ENCODE measurements at places on chromosomes 4 and X.

- no peak for DNase-seq
Observed at GRCh38 chr4:70634482-70634881, 5.9 kb downstream of the ENAM start.

DNA sequence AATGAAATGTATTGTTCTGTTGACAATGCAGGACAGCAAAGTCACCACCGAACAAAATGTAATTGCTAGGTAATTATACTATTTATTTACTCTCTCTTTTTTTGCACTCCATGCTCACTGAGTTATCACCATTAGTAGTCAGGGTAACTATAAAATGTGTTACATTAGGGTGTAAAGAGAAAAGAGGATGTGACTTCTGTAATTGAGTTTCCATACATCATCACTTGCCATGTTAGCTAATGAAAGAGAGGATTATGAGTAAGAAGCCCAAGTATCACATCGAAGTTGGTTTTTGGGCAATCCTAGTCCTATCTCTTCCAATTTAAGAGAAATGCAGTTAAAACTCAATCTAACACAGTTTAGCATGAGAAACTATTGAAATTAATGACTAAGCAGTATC, 7.6 kb downstream of the ZXDA start:
- DNase-seq = no peak

- DNase-seq = no peak
Observed at GRCh38 chr4:109959195-109959594, 46.5 kb downstream of the EGF start.

- no peak for DNase-seq
Observed at GRCh38 chr4:11912886-11913285, 484.2 kb upstream of the HS3ST1 start.

GRCh38 chr4:83552924-83553323, 17.0 kb downstream of the GPAT3 start:
- no peak for DNase-seq

- no peak for DNase-seq
Observed at GRCh38 chr4:25904748-25905082, 9.3 kb upstream of the SMIM20 start.

DNA sequence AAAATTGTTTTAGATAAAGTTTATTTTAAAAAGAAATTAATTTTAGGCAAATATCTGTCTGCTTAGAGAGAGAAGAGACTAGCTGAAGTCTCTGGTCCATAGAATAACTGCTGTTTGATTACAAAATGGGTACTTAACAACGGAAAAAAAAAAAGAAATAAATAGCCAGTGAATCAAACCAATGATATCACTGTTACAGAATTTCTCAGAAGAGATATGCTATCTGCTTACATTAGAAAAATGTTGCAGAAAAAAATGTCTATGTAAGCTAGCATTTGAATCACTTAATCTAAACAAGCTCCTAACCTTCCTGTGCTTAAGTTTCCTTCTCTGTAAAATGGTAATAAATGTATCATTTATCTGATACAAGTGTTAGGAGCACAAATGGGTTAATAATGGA, 189.9 kb downstream of the IL15 start:
- DNase-seq = no peak

GRCh38 chr4:112813790-112814189, 176.8 kb downstream of the LARP7 start:
- DNase-seq = no peak

- no peak for DNase-seq
Observed at GRCh38 chr4:5969777-5970176, 48.5 kb downstream of the C4orf50 start.

- DNase-seq = no peak
Observed at GRCh38 chr4:14560577-14560976, 441.7 kb upstream of the CPEB2 start.

DNA sequence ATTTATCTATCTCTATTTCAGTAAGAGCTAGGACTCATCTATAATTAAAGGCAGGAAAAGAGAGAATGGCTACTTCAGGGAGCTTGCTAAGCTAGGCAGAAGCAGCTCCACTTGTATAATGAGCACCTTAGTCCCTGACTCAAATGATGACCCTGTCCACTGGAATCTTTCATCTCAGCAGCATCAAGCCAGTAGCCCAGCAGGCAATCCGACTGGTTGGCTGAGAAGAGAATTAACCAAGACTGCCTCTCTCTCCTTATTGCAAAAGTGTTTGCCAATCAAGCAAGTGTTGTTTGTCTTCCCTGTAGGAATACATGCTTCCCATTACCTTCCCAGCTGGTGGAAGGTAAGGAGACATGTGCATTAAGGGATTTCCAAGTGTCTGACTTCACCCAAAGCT, 3.9 kb upstream of the SPOCK3 start:
- no peak for DNase-seq

GRCh38 chr4:119010909-119011606, 122.4 kb downstream of the SYNPO2 start:
- no peak for DNase-seq

DNA sequence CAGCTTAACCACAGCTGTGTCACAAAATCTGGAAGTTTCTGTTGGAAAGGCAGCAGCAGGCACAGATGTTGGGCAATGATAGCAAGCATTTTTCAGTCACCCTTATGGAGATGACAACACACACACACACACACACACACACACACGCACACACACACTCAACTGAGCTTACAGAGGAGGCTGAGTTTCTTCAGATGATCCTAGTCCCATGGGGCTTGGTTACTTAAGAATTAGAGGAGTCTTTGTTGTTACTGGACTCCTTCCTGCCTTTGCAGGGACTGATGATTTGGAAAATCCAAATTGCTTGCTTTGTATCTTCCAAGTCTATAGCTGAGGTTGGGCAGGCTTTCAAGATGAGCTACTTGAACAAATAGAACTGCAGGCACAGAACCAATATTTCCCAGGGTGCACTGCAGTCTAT, 740.1 kb upstream of the PITX2 start:
- DNase-seq = no peak

GRCh38 chr4:75069493-75070074, 136.7 kb downstream of the PARM1 start:
- no peak for DNase-seq

DNA sequence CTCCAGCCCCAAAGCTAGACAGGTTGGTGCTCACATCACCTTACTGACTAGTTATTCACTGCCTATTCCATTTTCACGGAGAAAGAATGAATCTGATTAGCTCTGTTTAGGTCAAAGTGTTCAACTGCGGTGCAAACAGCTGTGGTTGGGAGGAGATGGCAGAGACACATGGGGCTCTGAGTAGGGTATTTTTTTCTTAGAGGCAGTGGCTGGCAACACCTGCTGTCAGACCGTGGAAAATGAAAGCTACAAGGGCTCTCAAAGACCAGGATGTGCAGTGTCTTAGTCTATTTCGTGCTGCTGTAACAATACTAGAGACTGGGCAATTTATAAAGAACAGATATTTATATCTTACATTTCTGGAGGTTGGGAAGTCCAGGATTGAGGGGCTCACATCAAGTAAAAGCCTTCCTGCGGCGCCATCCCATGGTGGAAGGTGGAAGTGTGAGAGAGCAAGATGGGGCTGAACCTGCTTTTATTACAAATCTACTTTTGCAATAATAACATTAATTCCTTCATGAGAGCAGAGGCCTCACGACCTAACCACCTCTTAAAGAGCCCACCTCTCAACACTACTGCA, 10.6 kb downstream of the NYX start:
- no peak for DNase-seq

- no peak for DNase-seq
Observed at GRCh38 chr4:61531188-61531587, 331.1 kb downstream of the ADGRL3 start.

DNA sequence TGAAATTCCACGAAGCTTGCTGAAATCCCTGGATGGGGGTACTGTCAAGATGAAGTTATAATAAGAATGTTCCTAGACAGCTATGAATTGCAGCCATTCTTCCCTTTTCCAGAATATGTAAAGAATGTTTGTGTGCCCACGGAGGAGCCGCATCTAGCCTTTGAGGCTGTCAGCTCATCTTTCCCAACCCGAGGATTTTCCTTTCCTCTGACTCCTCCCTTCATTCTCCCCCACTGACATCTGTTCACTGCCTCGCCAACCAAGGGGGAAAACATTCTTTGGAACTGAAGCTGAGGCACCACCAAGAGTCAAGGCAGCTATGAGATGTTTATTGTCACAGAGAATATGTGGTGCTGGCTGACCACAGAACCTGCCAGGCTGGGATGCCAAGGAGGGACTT, 8.8 kb downstream of the NHSL2 start:
- DNase-seq = no peak
